ENCODE measurements at places on chromosomes 11 and 22.

GRCh38 chr11:84673753-84674152, 953.4 kb downstream of the DLG2 start:
- peak; percentile 76 for DNase-seq

- no peak for DNase-seq
Observed at GRCh38 chr22:38171927-38172831, 9.5 kb downstream of the PLA2G6 start.

DNA sequence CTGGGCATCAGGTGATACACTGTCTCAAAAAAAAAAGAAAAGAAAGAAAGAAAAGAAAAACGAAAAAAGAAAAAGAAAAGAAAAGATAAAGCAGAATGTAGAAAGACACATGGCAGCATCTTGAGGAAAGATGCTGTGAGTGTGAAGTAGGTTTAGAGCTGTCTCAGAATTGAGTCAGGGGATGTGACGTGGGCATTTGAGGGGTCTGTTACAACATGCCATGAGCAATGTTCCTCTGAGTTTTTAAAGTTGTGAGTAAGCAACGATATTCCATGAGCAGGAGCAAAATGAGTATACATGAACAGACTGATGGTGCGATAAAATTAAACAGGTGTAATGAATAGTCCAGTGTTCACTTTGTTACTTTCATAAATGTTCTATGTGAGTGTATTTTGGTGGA, 11.3 kb upstream of the QSER1 start:
- no peak for DNase-seq

DNA sequence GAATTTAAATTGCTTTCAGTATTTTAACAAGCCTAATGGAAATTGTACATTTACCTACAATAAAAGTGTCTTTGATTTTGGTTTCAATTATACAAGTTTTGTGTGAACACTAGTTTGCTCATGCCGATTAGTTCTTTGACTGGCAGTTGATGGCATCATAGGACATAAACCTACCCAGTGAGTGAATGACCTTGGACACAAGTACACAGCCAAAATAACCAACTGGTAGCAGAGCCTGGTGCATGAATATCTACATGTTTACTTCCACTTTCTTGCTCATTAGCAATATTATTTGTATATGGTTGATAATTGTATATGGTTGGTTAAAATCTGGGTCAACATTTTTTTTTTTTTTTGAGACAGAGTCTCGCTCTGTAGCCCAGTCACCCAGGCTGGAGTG, 37.8 kb downstream of the STIM1 start:
- no peak for DNase-seq

DNA sequence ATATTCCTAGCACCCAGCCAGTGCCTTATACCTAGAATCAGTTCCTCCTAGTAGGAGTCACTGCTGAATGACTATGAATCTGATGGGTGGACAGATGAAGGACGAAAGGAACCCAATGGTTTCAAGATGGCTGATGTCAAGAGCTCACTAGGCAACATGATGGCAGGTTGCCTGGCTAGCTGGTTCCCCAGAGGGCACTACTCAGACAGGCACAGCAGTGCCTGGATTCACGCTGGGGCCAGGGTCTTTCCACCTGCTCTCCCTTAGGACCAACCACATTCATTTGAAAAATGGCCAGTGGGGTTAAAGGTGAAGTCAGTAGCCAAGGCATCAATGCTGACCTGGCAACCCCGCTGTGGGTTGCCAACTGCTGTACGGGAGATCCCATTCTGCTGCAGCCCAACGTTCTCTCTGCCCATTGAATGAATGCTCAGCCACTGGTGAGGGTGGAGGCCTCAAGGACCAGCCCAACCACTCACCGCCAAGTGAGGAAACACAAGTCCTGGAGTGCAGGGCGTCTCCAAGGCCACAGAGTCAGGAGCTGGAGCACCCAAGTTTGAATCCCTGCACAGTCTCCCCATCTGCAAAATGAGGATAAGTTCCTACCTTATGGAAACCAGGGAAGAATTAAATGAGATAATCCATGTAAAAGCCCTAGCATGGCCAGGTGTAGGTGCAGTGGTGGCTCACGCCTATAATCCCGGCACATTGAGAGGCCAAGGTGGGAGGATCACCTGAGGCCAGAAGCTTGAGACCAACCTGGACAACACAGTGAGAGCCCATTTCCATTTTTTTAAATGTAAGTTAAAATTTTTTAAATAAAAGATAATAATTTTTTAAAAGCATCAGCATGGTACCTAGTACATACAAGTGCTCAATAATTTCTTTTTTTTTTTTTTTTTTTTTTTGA, 12.4 kb downstream of the MYH9 start:
- no peak for DNase-seq

GRCh38 chr11:64841592-64842365, 2.7 kb downstream of the CDC42BPG start:
- DNase-seq = no peak

DNA sequence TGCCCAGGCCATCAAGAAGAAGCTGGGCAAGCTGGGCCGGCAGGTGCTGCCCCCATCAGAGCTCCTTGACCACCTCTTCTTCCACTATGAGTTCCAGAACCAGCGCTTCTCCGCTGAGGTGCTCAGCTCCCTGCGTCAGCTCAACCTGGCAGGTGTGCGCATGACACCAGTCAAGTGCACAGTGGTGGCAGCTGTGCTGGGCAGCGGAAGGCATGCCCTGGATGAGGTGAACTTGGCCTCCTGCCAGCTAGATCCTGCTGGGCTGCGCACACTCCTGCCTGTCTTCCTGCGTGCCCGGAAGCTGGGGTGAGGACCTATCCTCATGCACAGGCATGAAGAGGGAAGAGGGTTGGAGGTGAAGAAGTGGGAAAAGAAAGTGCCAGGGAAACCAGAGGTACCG, 5.3 kb upstream of the NHERF4 start:
- DNase-seq = no peak

GRCh38 chr11:131624531-131624930, 254.1 kb downstream of the NTM start:
- peak; percentile 28 for DNase-seq

- DNase-seq = no peak
Observed at GRCh38 chr11:11215944-11216343, 137.1 kb downstream of the CSNK2A3 start.

GRCh38 chr11:32843544-32843943, 13.8 kb downstream of the PRRG4 start:
- DNase-seq = no peak

Data from kidney glomerular epithelial cell (primary cell).